ENCODE measurements at places on chromosomes 6 and 20. TPM values are rescaled to one million over a fixed set of nuclear protein-coding genes. Genes with fewer than 3 reads are reported as not detected.

The BICRAL gene
- 6.1 TPM for total RNA-seq

The IMPG1 gene
- total RNA-seq = not detected

The HRH3 gene
- not detected for total RNA-seq

The FAM209B gene
- total RNA-seq = 0.44 TPM

The PDSS2 gene
- 13.2 TPM for total RNA-seq

The DEFB132 gene
- total RNA-seq = not detected

The ZSCAN23 gene
- 0.72 TPM for total RNA-seq

The ARMC12 gene
- total RNA-seq = not detected

The CST4 gene
- total RNA-seq = not detected

The PAK5 gene
- total RNA-seq = 0.52 TPM

The SMLR1 gene
- not detected for total RNA-seq

The FAM210B gene
- 24.7 TPM for total RNA-seq

The EFCAB8 gene
- 0.48 TPM for total RNA-seq

The TMEM181 gene
- total RNA-seq = 12.9 TPM

- ATAC-seq = peak; percentile 63
Observed at GRCh38 chr6:11356404-11357155, 124.1 kb upstream of the NEDD9 start.

GRCh38 chr6:130259140-130259539 is 36.4 kb upstream of the SAMD3 start:
- ATAC-seq = no peak

GRCh38 chr20:22088882-22089281 is 383.4 kb downstream of the PAX1 start:
- ATAC-seq = no peak

DNA sequence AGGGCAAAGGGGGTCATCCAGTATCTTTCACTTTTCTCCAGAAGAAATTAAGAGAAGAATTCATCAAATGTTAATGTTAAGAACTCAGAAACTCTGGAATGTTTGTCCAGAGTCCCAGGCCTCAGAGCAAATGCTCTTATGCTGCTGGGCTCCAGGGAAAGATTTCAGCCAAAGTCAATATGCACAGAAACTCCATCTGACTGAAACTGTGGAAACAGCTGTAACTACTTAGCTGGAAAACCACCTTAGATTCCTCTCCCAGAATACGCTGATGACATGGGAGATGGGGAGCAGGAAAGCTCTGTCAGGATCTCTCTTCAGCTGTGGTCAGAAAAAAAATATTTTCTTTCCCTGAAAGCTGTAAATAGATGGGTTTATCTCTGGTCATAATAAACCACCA is 559.6 kb downstream of the RFPL4B start:
- no peak for ATAC-seq

GRCh38 chr6:21278375-21278745 is 315.2 kb upstream of the SOX4 start:
- ATAC-seq = no peak

GRCh38 chr6:70811788-70812187 is 144.1 kb downstream of the SMAP1 start:
- no peak for ATAC-seq

- peak; percentile 30 for ATAC-seq
Observed at GRCh38 chr20:63434599-63435378, 37.7 kb downstream of the KCNQ2 start.

- no peak for ATAC-seq
Observed at GRCh38 chr6:44179648-44180047, 21.0 kb downstream of the CAPN11 start.

DNA sequence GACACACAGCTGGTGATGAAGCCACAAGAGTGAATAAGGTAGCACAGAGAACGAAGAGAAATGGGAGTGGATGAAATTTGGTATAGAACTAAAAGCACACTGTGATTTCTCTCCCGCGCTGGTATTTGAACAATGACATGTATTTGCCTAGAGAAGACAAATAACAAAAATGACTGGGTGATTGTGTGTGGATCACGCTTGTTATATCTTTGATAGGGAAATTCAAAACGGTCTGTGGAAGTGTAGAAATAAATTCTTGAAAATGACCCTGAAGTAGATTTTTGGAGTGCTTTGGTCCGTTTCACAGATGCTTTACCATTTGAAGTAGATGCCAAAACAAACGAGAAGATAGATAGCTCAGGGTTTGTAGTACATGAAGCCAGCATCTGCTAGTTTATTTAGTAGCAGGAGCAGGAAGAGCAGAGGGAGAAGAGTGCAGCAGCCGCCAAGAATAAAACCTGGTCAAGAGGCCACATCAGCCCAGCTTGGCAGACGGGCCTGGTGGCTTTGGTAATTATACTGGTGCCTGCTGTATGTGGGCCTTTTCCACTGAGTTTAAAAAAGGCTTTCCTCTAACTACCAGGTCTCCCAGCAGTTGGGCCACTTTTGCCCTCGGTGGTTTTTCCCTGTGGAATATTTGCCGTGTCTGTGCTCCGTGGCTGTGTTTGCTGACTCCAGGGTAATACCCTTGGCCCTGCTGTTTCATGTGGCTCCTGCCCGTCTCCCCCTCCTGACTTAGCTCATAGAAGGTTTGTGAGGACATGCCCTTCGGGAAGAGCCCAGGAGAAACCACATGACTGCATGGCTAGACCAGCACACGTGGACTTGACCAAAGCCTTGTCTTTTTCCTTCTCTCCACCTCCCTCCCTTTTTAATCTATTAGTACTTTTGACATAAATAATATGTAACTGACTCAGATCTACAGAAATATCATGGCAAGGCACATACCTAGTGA is 294.0 kb downstream of the SOX4 start:
- no peak for ATAC-seq

DNA sequence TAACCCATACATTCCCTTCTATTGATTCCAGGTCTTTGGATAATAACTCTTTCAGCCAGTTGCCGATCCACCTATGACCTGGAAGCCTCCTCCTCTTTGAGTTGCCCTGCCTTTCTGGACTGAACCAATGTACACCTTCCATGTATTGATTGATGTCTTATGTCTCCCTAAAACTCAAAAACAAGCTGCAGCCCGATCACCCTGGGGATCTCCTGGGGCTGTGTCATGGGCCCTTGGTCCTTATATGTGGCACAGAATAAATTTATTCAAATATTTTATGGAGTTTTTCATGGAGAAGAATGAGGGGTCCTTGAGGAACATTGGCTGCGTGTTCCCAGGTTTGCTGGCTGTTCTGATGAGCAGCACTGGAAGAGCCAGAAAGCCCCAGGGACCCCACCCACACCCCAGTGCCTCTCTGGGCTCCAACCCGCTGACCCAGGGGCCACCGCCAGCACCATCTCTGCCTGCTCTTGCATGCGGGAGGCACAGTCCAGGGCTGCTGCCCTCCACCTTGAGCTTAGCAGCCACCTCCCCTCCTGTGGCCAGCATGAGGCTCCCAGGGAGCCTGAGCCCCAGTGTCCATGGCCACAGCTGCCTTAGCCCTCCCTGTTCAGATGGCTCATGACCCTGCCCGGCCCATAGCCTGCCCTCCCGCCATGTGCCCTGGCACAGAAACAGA is 36.5 kb upstream of the CST7 start:
- ATAC-seq = no peak

DNA sequence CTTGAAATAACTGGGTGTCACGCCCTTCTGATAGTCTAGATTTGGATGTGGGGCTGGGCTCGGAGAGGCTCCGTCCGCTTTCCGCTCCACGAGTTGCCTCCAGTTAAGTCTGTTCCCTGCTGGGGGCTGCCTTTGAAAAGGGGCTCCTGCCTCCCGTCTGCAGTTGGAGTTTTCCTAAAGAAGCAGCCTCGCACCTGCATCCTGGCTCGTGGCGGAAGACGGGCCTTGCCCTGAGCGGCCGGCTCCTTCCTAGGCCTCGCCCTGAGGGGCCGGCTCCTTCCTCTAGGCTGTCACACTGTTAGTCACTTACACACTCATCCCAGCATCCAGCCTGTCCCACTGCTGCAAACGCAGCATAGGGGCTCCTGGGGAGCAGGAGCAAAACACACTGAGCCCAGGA is 74.4 kb downstream of the SMOC2 start:
- no peak for ATAC-seq

DNA sequence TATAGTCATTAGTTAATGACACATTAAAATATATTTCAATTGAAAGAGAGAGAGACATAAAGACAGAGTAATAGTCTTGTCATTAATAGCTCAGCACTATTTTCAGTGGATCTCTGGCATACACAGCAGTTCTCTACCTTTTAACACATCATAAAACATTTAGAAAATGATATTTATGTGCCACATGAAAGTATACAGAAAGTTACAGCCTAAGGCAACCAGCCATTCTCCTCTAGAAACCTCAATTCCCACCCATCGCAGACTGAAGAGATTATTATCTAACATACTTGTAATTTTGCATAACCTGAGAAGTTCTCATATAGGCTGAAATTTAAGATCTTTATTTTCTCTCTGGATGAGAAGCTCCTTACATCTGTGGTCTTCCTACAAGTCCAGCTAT is 58.7 kb upstream of the FAM83B start:
- no peak for ATAC-seq

DNA sequence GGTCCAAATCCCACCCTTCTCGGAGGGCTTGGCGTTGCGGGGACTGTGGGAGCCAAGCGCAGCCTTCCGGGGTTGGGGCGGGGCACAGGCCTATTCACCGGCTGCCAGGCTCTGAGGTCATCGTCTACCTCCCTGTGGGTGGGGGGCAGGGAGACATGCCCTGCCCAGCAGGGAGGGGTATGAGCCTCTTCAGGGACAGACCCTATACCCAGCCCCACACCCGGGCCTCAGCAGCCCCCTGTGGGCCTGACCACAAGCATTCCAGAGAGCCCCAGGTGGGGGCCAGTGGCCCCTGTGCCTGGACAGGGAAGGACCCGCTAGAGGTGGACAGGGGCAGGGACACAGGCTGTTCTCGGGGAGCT is 11.6 kb downstream of the LAMA5 start:
- peak; percentile 17 for ATAC-seq

GRCh38 chr6:140059947-140060346 is 685.5 kb upstream of the CITED2 start:
- no peak for ATAC-seq

- ATAC-seq = no peak
Observed at GRCh38 chr20:41175201-41175651, 37.9 kb downstream of the PLCG1 start.

GRCh38 chr6:108672641-108673040 is 111.9 kb downstream of the FOXO3 start:
- ATAC-seq = no peak

DNA sequence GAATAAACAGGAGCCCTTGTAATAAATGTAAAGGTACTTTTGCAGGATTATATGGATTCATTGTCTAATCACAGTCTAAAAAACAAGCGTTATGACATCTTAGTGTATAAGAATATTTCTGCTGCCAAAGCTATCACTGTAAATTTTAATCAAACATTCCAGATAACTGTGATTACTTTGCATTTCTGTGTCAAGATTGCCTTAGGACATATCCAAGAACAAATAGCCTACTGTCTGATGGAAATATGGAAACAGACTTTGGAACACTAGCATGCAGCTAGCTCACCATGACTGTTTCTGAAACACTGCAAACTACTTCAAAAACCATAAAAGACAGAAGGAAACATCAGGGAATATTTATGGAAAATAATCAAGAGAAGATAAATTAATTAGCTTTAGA is 248.7 kb upstream of the ASCC3 start:
- no peak for ATAC-seq

DNA sequence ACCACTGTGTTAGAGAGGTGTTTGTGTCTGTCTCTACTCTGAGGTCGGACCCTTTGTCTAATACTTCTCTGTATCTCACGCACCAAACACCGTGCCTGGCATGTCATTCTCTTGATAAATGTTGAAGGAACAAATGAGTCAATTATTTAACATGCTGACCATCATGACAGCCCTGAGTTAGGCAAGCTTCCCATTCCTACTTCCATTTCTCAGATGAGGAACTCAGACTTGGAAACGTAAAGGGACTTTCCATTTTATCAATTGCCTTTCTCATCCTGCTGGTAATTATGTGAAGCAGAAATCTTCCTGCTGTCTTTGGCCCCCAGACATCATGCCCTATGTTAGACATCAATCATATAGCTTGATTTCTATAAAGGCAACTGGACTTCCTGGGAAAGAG is 227.0 kb upstream of the ECI2 start:
- no peak for ATAC-seq

GRCh38 chr20:60695226-60696000 is 556.6 kb upstream of the CDH4 start:
- ATAC-seq = no peak

- ATAC-seq = no peak
Observed at GRCh38 chr6:32147401-32148132, 4.2 kb downstream of the PRRT1 start.

DNA sequence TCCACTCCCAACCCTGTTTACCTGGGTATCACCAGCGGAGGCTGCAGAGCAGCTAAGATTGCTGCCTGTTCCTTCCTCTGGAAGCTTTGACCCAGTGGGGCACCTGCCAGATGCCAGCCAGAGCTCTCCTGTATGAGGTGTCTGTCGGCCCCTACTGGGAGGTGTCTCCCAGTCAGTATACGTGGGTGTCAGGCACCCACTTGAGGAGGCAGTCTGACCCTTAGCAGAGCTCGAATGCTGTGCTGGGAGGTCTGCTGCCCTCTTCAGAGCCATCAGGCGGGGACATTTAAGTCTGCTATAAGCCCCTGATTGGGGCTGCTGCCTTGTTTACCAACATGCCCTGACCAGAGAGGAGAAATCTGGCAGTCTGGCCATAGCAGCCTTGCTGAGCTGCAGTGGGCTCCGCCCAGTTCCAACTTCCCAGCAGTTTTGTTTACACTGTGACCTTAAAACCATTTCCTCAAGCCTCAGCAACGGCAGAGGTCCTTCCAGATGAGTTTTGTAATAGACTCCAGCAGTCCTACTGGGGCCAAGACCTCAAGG is 2.8 kb downstream of the RAET1E start:
- no peak for ATAC-seq

DNA sequence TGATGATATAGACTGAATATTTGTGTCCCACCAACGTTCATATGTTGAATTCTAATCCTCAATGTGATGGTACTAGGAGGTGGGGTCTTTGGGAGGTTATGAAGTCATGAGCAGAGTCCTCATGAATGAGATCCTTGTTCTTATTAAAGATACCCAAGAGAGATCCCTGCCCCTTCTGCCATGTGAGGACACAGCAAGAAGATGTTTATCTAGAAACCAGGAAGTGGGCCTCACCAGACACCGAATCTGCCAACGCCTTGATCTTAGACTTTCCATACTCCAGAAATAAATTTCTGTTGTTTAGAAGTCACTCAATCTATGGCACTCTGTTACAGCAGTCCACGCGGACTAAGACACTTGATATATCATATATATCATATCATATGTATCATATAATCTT is 67.7 kb upstream of the GCM1 start:
- no peak for ATAC-seq

- ATAC-seq = no peak
Observed at GRCh38 chr6:124119596-124119995, 315.9 kb downstream of the NKAIN2 start.

- no peak for ATAC-seq
Observed at GRCh38 chr20:24365670-24366069, 103.8 kb upstream of the SYNDIG1 start.
